ENCODE measurements at places on chromosomes 1 and 21. TPM values are rescaled to one million over a fixed set of nuclear protein-coding genes. Genes with fewer than 3 reads are reported as not detected.
A peak's percentile ranks its signal among the peaks of the same experiment; 100 is the strongest.

Gene MIXL1
- total RNA-seq, result not detected

DNA sequence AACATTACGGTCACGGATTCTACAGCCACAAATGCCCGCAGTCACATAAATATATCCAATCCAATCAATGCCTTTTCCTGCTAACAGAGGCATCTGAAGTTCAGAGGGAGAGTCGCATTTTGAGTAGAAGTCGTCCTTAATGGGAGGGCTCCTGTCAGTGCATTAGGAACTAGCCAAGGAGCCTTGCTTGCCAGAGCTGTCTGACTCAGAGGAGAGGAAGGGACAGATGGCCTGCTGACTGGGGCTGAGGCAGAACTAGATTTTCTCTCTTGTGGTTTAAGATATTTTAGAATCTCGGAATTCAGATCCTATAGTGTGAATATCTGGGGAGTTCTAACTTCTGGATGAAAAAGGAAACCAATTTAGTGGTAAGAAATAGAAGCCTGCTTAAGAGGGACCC is 10.6 kb downstream of the XKR8 start:
- DNase-seq, result peak; percentile 71

DNA sequence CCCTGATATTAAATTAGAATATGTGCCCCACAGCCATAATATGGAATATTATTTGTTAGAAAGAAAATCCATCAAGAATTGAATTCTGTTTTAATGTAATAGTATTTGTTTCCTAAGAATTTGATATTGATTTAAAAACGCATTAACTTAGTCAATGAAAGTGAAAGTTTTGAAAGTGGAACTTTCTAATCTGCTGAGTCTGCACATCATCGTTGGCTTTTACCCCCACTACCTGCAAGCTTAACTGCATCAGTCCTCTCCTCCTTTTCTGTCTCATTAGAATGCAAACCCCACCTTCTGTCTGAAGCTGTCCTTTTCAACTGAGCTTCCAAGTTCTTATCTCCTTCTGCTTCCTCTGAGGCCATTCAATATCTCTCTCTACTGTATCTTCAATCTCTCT is 42.5 kb downstream of the XCL1 start:
- no peak for DNase-seq

GRCh38 chr1:28180306-28181305 is 4.1 kb upstream of the PTAFR start:
- no peak for DNase-seq

Gene HCRTR1
- 2.0 TPM for total RNA-seq

DNA sequence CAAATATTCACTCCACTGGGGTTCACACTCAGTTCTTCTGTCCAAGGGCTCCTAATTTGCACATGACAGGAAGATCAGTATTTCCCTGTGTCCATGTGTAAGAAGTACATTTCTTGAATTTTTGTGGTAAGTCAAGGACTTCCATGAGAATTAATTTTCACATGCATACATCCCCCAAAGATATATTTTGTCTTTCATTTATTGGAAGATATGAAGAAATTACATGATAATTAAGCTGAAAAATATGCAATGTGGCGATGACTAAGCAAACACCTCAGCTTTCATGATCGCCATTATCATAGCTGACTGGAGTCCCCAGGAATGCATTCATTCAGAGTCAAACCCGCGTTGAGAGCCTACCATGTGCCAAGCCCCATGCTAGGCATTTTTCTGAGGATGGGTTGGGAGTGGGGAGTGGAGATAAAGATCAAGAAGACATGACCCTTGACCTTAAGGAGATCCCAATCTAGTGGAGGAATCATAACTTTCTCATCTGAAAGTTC is 104.6 kb upstream of the F3 start:
- no peak for DNase-seq

- DNase-seq, result no peak
These were observed 81.5 kb downstream of the MRPS6 start for GRCh38 chr21:34154878-34155277.

- no peak for DNase-seq
These were observed 32.7 kb downstream of the BEND5 start for GRCh38 chr1:48744032-48744431.

- no peak for DNase-seq
These were observed 107.5 kb downstream of the RGL1 start for GRCh38 chr1:183912265-183912886.

- no peak for DNase-seq
These were observed 10.4 kb upstream of the PEF1 start for GRCh38 chr1:31655104-31655503.

DNA sequence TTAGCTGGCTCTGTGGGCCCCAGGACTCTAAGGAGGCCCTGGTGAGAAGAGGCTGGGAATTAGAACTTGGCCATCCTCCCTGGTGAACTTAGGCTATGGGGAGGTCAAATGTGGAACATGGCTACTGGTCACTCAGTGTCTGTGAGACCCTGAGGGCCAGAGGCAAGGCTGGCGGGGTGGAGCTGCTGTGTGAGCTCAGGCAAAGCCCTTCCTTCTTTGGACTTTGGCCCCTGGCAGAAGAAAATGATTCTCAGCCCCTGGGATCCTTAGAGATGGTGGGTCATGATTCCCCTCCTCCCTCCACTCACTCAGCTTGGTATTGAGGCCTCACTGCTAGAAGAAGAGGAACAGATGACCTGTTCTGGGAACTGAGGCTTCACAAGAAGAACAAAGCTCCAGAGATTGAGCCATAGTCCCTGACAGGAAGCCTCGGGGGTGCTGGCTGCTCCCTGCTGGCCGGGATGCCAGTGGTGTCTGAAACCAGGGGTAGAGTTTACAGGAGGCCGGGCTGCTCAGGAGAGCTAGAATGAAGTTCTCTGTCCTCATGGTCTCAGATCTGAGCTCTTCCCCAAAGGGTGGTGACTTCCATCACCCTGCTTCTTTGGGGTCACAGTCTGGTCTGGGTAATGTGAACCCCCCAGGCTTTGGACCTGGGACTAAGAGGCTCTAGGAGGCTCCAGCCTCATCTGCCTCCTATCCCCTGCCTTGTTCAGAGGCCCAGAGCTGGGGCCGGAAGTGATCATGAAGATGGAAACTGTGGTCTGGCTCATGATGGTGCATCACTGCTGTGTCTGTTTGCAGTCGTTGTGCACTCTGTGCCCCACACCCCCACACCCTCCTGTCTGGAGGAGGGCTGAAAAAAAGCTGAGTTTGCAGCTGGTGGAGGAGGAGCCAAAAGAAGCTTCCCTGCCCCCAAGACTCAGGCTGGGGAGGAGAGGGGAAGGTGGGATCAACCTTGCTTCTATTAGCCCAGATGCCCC is 905 bp downstream of the BTBD19 start:
- DNase-seq, result no peak

Gene OBSCN
- 7.3 TPM for total RNA-seq

Gene OR2M3
- not detected for total RNA-seq

- no peak for DNase-seq
These were observed 136.8 kb downstream of the PTPRC start for GRCh38 chr1:198775606-198776005.
